ENCODE measurements at places on chromosomes 3 and 15.
A peak's percentile ranks its signal among the peaks of the same experiment; 100 is the strongest.

DNA sequence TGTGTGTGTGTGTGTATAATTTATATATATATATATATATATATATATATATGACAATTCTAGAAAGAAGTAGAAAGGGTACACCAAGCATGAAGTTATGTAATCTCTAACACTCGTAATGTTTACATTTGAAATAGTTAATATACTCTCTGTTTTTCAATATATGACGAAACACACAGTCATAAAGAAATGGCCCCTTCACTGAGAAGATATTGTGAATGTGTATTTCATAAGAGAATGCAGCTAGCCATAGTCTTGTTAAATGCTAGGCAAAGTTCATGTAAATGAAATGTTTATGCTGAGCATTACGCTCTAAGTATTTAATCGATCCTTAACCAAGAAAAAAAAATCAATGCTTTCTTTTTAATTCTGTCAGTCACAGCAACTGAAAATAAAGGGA, 154.7 kb upstream of the TSPAN3 start:
- DNase-seq = no peak

DNA sequence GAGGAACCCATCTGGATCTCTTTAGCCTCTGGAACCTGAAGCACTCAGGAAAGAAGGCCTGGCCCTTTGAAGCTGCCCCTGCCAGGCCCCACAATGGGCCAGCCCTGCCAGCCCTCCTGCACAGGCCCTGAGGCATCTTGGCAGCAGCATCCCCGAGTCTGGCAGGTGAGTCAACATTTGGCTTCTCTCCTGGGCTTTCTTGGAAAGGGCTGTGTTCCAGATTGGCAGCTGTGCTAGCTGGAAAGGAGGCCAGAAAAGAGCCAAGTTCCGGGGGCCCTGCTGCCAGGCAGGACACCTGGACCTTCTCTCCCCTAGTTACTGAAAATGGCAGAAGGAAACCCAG, 187.2 kb downstream of the SHQ1 start:
- DNase-seq = no peak

DNA sequence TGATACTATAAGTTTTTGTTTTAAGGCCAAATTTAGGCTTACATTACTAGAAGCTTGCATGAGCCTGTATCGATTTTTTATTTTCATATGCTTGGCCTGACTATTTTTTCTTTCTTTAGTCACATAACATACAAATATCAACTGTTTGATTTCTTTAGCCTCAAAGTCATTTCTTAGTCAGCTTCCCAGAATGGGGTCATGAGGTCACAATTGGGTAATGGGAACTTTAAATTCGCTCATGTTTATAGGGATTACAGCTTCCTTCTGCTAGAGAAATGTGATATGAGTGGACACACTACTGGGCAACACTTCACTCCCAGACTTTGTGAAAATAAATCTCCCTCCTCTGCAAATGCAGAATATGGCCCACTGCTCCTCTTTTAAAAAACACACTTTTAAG, 9.1 kb upstream of the TIPARP start:
- DNase-seq = no peak

- no peak for DNase-seq
These were observed 41.7 kb downstream of the DAPK2 start for GRCh38 chr15:64004587-64004986.

GRCh38 chr3:6321999-6322398, 538.9 kb upstream of the GRM7 start:
- no peak for DNase-seq

- DNase-seq = no peak
These were observed 48.0 kb downstream of the TPRA1 start for GRCh38 chr3:127542441-127542952.

- no peak for DNase-seq
These were observed 2.0 kb downstream of the ANKRD28 start for GRCh38 chr3:15795651-15796308.

DNA sequence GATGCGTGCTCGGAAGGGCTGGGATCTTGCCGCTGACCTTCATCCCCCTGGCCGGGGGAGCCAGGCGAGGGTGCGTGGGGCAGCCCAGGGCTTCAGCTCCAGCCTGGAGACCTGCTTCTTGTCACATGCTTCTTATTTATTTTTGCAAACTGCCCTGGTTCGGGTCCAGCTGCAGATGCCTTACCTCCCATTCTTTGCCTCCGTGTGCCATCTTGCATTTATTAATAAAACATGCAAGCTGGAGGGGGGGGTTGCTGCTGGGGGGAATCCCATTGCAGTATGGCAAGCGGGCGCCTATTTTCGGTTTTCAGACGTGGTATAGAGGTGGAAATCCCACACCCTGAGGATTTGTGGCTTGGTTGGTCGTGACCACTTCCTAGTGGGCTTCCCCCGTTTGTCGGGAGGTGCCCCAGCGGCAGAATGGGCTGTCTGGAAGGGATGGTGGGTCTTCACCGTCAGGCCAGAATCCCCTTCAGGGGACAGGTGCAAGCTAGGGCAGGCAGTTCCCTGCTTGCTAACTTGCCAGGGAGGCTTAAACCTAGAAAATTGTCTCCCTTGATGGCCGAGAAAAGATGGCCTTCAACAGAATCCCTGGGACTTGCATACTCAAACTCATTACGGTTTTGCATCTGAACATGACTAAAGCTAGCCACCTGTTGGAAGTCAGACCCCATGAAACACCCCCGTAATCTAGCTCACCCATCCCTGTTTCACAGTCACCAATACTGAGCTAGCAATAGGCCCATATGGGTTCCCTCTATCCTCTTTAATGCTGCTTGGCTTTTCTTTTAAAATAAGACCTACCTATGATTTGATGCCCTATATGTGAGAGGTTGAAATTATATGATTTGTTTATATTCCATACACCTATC, 569 bp downstream of the TMEM266 start:
- no peak for DNase-seq

DNA sequence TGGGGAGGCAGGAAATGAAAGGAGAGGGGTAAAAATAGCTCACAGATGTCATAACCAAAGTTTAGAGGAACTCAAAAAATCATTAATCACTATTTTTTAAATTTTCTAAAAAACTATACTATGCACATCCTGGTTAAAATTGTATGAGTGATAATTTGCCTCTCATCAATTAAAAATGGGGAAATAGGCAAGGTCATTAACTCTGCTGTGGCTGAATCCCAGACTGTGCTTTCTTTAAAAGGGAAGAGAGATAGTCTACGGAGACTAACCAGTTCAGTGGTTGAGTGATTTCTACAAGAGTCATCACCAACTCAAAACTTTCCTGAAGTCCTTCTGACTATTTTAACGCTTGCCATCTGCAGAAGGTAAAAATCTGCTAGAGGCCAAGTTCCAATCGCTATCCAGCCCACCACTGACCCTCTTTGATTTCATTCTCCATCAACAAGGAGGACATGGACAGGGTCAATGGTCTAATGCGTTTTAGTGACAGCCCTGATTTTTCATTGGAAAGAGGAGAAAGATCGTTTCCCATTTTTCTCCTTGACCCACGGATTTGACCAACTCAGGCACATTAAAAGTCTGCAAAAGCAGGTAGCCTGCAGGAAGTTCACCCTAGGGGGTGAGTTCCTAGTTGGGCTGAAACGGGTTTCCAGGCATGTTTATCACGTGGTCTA, 850 bp downstream of the SUCLG2 start:
- DNase-seq = no peak

DNA sequence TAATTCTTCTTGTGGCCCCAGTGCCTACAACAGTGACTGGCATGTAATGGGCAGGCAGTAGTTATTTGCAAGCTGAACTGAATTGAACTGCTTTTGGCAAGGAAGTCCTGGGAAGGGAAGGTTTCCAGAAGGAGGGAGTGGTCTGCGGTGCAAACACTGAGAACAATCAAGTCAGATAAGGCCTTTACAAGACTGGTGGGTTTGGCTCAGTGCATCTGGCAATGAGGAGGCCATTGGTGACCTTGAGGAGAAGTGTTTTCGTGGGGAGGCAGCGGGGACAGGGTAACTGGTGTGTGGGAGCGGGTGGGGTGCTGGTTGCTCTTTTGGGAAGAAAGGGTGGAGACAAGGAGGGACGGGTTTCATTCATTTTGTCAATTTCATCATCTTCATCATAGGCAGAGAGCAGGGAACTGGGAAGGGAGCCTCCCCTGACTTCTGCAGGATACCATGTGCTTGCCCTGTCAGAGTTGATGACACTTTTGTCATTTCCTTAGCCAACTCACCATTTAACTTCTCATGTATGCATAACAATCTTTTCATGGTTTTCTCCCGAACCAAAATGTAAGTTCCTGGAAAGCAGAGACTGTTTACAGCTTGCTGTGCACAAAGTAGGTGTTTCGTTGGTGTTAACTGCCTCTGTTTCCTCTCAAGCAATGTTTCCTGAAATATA, 8.4 kb upstream of the EHD4 start:
- DNase-seq = no peak

DNA sequence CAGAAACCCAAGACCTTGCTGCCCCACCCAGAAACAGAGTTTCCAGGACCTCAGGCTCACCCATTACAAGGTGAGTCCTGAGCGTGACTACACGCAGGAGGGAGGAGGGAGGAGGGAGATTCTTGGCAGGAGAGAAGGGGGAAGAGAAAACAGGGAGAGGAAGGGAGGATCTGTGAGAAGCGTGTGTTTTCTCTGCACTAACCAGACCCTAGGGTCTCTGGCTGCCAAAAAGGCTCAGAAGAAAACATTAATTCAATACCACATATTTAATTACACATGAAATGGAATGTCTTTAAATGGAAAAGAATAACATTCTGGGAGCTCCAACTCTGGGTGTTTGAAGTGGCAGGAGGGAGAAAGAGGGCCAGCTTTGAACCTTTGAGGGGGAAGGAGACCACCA, 309.0 kb downstream of the NTRK3 start:
- DNase-seq = no peak

DNA sequence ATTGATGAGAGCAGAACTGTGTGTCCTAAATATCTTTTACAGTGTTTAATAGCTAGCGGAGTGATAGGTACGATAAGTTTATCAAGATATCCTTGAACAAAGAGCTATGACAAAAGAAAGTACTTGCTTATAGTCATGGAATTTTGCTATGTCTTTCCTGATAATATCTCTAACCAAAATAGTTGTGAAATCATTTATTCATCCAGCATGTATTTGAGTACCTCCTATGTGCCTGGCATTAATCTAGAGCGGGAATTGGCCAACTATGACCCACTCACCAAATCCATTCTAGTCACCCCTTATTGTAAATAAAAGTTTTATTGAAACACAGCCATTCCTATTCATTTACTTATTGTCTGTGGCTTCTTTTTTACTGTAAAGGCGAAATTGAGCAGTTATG, 46.6 kb downstream of the ZFAND6 start:
- no peak for DNase-seq

- DNase-seq = no peak
These were observed 2.4 kb downstream of the HACD3 start for GRCh38 chr15:65532738-65533051.

- DNase-seq = no peak
These were observed 46.4 kb upstream of the KLF13 start for GRCh38 chr15:31280046-31280830.

DNA sequence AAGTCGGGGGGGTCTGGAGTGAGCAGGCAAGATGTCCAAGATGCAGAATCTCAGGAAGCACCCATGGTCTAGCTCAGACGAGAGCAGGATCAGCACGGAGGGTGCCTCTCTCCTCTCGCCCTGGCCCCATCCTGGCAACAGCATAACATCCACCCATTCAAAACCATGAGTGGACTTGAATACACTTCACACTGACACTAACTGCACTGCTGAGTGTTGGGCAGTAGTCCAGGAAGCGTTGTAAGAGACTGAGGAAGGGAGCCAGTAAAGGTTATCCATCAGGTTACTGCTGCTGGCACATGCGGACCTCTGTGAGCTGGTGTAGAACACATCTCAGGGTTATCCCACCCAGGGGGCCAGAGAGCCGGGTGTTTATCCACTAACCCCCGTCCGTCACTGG, 131.0 kb upstream of the TOPAZ1 start:
- no peak for DNase-seq

DNA sequence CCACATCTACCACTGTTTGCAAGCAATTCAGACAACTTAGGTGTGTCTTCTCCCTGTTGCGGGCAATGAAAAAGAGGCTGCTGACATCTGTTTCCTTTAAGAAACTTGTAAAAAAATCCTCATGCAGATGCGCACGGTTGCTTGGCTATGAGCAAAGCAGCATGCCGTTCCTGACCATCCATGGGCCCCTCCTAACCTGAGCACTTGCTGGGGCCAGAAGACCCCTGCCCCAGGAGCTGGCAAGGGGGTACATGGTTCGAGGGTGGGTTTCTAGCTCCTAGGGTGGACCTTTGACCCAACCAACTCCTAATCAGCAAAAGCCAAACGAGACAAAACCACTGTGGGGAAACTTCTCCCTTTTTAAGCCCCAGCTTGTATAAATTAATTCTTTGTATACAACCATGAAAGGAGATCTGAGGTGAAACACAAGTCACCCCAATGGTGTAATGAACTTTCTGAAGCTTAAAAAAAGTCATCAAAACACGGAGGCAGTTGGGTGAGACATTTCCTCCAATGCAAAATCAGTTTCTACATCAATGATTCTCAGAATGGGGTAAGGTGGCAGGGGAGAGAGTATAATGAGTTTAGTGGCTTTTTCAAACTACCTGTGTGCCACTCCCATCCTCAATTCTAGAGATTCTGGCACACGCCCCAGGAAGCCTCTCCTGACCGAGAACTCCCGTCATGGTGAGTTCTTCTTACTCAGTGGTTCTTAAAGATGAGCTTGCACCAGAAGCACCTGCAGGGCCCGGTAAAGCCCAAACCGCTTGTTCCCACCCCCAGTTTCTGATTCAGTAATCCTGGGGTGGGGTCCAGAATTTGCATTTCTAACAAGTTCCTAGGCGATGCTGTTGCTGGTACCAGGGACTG, 44.1 kb downstream of the CPN2 start:
- DNase-seq = peak; percentile 27

GRCh38 chr3:169227911-169228310, 435.6 kb downstream of the MECOM start:
- DNase-seq = no peak

GRCh38 chr15:56351353-56351752, 13.9 kb upstream of the TEX9 start:
- no peak for DNase-seq

DNA sequence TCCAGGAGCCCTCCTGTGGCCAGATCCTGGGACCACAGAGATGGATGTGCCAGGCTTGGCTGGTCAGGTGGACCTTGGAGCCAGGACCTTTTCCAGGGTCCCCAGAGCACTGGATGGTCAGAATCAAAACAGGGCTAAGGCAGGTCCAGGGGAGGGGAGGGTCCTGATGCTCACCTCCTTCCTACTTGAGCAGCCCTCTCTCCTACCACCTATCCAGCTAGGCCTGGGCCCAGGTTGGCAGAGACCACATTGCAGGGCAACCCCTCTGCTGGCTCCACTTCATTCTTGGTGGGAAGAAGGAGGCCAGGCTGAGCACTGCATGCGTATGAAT, 28.5 kb upstream of the SFMBT1 start:
- DNase-seq = no peak

- no peak for DNase-seq
These were observed 243.1 kb upstream of the SETMAR start for GRCh38 chr3:4060064-4060463.

- peak; percentile 28 for DNase-seq
These were observed 929.2 kb upstream of the CFAP20DC start for GRCh38 chr3:59978979-59979378.

- no peak for DNase-seq
These were observed 17.7 kb upstream of the EDEM1 start for GRCh38 chr3:5169807-5170206.
